ENCODE measurements at places on chromosomes 4 and X. TPM values are rescaled to one million over a fixed set of nuclear protein-coding genes. Genes with fewer than 3 reads are reported as not detected.

XAGE1A gene
- polyA plus RNA-seq = 0.81 TPM

SPIN2A gene
- polyA plus RNA-seq = 0.63 TPM

STPG2 gene
- polyA plus RNA-seq = 0.10 TPM

PCDH11X gene
- 0.02 TPM for polyA plus RNA-seq

PNMA3 gene
- polyA plus RNA-seq = 0.28 TPM

HPSE gene
- polyA plus RNA-seq = 7.7 TPM

GPR143 gene
- 0.77 TPM for polyA plus RNA-seq

CFI gene
- polyA plus RNA-seq = 59.8 TPM

TEC gene
- 2.0 TPM for polyA plus RNA-seq

STARD8 gene
- polyA plus RNA-seq = 5.7 TPM

GRIA3 gene
- polyA plus RNA-seq = 0.05 TPM
